ENCODE measurements at places on chromosomes 12 and 14.

DNA sequence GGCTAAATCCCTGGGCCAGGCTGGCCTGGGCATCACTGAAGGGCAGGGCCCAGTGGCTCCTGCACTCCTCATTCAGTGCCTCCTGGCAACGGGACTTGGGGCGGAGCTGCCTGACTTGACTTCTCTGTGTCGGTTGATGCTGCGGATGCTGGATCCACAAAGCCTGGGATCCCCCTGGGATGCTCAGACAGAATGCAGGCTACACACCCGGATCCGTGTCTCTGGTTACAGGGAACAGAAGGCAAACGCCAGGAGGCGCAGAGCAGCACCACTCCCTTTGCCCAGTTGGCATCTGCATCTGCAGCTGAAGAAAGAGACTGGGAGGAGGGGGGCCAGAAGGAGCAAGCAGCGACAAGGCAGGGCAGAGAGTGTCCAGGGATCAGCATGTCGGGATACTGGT lies 154.5 kb upstream of the FKBP4 start:
- no peak for DNase-seq

GRCh38 chr12:100871195-100871734 lies 76.7 kb downstream of the ANO4 start:
- DNase-seq: no peak

DNA sequence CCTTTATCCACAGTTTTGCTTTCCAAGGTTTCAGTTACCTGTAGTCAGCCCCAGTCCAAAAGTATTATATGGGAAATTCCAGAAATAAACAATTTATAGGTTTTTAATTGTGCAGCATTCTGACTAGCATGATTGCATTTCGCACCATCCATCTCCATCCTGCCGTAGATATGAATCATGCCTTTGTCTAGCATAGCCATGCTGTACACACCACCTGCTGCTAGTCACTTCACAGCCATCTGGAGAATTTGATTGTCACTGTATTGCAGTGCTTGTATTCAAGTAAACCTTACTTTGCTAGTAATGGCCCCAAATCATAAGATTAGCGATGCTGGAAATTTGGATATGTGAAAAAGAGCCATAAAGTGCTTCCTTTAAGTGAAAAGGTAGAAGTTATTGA lies 36.0 kb downstream of the MUCL1 start:
- DNase-seq: no peak

DNA sequence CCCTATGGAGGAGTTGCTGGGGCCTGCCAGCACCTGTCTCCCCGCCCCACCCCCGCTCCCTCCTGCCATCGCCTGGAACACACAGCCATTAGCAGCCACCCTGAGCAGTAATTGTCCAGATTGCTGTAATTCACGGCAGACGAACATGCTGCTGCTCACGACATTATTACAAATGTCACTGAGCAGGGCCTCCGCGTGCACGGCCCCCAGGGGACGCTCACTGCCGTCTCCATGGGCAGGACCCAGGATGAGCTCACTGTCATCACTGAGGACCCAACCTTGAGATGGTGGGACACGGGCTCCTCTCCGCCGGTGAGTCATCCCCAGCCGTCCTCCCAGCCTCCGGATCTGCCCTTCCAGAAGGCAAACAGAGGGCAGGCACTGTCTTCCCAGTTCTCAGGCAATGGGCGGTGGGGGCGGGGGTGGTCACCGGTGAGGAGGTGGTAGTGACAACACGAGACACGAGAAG lies 100.4 kb downstream of the RFLNA start:
- DNase-seq: no peak

- no peak for DNase-seq
Measured at GRCh38 chr12:24055747-24056146, 106.3 kb upstream of the SOX5 start.
